ENCODE measurements at places on chromosomes 5 and 9.

- DNase-seq = no peak
These were observed 53.1 kb downstream of the AK8 start for GRCh38 chr9:132824951-132825350.

DNA sequence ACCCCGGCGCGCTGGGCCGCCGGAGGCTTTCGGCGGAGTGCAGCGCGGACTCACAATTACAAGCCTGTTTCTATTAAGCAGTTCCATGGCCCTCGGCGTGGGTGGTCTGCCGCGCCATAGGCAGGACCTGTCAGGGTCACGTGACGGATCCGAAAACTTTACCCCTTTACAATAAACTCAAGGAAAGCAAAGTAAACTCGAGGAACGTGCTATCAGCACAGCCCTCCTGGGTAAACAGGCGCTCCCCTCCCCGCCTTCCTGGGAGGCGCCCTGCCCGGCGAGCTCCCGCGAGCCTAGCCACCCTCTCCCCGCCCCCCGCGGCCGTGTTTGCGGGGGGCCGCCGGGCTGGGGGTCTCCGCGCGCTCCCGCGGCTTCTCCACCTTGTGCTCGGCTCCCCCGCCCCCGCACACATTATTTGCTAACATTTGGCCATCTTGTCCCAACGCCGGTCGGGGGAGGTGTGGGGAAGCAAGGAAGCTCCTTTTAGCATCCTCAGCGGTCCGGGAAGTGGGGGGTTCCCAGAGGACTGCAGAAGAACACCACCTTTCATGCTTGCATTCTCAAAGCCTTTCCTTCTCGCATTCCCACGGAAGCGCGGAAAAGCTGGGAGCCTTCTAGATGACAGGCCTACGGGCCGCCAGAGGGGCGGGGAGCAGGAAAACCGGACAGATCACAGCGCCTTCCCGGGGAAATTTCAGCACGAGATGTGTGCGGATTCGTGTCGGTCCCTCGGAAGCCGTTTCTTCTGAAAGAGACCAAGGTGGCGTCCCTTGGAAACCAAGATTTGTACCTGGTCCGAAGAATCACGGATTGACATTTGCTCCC, at the start of gene PTCH1:
Gene PTCH1 (minus strand): TSS at position 238 of the 825 bp plus-strand sequence.
- no peak for DNase-seq

DNA sequence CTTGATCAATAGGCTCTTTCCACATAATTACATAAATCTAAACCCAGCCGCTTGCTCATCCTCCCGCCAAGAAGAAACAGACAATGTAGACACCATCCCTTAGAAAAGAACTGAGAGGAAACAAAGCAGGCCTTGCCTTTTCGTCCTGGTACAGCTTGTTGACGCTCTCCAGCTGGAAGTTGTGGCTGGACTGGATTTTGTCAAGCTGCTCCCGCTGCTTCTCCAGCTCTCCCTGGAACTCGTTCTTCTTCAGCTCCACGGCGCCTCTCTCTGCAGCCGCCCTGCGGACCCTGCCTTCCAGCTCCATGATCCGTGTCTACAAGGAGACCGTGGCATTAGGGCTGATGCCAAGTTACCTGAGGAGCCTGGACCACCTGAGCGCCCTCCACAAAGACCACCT, 22.1 kb downstream of the GOLM1 start:
- DNase-seq = no peak

DNA sequence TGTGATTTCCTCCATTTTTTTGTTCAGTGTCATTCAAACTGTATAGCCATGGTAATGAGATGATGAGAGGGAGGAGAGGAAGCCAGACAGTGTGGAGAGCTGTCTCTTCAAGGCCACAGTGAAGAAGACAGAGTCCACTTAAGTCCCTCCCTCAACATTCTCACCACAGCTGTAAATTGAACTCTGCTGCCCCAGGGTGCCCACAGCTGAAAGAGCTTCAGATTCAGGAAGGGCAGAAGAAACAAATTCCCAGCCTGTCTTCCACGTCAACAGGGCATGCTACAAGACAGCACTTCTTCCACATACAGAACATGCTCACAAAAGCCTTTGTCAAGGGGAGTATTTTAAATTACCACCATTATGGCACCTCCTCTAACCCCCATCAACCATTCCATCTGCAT, 100.4 kb downstream of the KLHL3 start:
- no peak for DNase-seq

DNA sequence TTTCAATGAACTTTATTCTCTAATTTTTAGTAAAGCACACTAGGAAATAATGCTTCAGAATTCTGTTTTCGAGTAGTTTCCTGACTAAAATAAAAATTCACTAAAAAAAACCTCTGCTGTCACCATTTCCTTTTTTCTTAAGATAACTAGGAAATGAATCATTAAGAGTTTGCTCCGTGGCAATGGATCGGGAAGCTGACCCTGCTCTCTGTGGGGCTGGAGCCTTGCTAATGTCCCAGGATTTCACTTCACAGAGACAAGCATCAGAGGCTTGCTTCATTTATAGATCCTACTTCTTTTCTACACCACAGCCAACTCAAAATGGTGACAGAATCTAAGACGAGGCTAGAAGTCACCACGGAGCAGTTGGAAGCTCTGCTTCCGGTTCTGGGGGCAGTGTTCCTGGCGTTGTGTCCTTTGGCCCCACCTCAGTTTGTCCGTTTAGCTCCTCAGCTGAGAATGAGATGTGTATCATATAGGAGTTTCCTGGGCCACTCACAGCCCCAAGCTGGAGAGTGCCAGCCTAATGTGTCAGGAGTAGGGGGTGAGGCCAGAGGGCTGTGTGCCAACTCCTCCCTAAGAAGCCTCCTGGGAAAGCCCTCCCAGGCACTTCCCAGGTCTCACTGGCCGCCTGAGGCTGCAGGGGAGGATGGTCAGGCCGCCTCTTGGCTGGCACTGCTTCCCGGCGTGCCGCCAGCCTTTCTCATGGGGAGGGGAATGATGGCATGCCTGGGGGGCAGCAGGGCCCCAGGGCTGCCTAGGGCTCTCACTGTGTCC, 19.6 kb downstream of the TENT4A start:
- DNase-seq = no peak

DNA sequence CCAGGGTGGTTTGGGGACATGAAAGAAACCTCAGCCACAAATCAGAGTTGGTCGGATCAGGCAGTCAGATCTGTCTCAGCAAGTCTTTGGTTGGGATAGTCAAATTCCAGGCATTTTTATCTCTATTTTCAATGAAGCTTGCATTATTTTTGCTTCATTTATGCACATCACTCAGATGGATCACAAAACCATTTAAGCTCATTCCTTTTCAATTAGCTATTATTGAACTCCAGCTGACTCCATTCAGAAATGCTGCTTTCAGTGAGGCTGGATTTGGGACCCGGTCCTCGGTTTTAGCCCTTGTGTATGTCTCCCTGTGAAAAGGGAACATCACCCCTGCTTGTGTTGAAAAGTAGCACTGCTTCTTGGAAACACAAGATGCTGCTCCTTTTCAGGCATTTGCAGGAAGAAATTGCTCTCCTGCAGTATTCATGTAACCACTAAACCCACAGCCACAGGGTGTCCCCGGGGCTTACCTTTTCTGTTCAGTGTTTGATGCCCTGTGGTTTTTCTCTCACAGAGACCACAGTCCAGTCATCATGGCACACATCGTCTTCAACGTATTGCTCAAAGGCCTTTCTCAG, 232.9 kb downstream of the NFIB start:
- DNase-seq = no peak

DNA sequence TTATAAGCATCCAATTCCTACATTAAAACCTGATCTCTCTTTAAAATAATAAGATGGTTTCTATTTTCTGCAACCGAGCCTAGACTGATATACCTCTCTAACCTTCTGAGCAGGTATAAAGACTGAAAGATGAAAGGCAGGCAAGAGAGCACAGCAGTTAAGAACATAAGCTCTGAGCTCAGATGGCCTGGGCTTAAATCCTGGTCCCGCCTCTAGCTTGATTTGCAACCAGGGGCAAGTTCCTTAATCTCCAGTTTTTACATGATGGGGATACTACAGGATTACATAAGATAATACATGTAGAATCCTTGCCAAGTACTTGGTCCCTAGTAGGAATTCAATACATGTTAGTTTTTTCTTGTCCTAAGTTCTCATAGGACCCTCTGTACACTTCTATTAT, 33.9 kb downstream of the SLC24A2 start:
- DNase-seq = no peak

- DNase-seq = no peak
These were observed 77.9 kb downstream of the SEMA4D start for GRCh38 chr9:89419978-89420394.

- no peak for DNase-seq
These were observed 935.2 kb upstream of the DMAC1 start for GRCh38 chr9:8734760-8735159.

- no peak for DNase-seq
These were observed 23.9 kb downstream of the ADAMTS2 start for GRCh38 chr5:179321206-179321987.

DNA sequence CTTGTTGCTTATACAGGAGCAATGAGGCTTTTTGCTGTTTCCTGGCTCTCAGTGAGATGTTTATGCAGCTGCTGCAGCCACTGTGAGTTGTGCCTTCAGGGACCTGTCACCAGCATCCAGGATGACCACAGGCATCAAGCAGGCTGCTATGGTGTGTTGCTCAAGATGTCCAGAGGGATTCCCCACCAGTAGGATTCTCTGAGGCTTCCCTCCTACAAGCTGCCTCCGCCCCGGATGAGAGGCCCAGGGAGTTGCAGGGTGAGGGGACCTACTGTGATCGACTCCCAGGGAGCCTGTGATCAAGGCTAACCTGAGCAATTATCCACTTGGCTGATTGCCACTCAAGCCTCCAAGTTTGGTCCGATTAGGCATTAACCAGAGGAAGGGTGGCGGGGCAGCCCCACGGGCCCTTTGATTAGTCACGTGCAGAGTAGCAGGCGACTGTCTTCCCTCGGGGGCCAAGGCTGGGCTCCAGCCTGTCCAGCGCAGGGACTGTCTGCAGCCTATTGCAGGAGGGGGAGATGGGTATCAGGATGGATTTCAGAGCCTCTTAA, 1.8 kb upstream of the FAT2 start:
- no peak for DNase-seq

DNA sequence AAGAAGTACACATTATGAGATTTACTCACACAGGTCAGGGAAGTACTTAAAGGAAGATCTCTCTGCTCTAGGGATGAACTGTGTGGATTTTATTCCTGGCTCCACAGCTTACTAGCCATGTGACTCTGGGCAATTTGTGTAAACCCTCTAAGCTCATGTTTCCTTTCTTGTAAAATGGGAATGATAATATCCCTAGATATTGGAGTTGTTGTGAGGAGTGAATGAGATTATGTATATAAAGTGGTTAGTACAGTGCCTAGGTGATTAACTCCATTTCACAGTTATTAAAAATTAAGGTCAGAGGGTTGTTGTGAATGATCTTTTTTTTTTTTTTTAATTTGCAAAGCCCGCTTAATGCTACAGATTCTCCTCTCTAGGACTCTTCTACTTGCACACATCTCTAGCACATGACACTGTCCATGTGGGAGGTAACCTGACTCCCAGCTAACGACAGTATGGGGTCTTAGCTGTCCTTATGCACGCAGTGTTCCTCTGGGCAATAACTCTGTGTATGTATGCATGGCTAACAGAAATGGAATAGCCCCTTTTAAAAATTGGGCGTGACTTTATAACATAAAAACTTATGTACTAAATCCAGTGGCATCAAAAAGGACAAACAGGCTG, 23.9 kb upstream of the MYOT start:
- no peak for DNase-seq

DNA sequence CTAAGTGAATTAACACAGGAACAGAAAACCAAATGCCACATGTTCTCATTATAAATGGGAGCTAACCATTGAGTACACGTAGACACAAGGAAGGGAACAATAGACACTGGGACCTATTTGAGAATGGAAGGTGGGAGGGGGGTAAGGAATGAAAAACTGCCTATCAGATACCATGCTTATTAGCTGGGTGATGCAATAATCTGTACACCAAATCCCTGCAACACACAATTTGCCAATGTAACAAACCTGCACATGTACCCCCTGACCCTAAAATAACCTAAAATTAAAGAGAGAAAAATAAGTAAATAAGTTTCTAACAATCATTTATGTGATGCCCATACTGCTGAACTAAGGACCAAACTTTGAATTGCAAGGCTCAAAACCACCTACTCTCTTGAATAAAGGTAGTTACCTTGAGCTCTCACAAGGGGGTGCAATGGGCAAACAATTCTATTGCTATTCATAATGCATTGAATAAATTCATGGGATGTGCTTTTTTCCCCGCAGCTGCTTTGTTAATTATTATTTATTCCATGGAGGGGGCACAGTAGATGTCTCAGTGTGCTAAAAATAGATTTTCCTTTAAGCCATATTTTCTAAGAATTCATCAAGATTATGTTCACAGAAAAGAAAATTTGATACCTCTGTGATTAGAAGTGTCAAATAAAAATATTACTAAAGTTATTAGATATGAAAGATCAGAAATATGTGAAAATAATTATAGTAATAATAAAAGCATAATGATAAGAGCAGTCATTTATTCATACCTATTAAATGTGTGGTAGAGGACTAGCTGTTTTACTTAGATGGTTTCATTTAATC, 76.2 kb upstream of the PTPN3 start:
- no peak for DNase-seq

DNA sequence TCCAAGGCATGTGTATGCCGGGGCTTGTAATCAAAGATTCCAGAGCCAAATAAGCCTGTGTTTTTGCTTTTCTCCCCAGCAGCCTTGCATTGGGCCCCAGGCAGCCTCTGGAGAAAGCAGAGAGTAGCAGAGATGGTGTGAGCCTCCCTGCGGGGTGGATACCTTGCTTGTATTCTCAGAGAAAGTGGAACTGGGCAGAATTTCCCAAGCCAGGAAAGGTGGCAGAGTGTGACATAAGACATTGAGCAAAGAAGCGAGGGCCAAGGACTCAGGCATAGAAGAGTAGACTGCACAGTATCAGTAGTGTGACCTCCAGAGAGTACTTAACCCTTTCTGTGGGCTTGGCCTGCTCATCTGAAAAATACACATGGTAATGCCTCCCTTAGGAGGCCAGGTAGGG, 1.6 kb upstream of the GSN start:
- no peak for DNase-seq

DNA sequence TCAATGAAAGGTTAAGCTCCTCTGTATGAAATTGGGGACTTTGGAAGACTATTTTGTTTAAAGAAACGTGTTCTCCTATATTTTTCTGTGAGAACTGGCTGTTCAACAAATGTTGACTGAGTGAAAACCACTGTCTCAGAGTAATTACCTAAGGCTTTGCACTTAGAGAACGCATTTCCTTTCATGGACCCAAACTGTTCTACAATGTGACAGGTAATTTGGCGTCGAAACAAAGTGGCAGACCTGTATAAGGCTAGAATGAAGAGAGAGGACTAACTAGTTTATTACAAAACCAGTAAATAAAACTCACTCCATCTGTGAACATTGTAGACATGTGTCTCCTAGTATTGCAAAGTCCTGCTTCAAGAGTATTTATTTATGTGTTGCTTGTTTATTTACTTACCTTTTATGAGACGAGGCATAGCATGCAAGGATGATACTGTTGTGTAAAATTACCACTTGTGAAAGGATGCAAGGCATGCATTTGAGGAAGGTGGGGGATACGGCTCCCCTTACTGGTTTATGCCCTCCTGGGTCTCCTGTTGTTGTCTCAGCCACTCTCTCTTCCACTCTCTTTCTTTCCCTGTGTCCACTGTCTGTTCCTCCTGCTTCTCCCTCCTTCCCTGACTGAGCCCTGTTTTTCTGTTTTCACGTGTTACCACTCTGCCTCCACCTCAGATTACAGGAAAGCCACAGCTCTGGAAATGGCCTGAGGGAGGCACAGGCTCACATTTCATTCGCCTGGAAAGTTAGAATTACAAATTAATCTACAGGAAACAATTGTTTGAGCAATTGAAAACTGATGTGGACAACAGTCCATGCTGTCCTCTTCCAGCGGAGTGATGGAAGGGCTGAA, 444.0 kb upstream of the ZNF608 start:
- DNase-seq = no peak
